ENCODE measurements at places on chromosomes 5 and 9.

GRCh38 chr5:139711067-139711905 is 63.1 kb downstream of the CXXC5 start:
- DNase-seq = no peak

DNA sequence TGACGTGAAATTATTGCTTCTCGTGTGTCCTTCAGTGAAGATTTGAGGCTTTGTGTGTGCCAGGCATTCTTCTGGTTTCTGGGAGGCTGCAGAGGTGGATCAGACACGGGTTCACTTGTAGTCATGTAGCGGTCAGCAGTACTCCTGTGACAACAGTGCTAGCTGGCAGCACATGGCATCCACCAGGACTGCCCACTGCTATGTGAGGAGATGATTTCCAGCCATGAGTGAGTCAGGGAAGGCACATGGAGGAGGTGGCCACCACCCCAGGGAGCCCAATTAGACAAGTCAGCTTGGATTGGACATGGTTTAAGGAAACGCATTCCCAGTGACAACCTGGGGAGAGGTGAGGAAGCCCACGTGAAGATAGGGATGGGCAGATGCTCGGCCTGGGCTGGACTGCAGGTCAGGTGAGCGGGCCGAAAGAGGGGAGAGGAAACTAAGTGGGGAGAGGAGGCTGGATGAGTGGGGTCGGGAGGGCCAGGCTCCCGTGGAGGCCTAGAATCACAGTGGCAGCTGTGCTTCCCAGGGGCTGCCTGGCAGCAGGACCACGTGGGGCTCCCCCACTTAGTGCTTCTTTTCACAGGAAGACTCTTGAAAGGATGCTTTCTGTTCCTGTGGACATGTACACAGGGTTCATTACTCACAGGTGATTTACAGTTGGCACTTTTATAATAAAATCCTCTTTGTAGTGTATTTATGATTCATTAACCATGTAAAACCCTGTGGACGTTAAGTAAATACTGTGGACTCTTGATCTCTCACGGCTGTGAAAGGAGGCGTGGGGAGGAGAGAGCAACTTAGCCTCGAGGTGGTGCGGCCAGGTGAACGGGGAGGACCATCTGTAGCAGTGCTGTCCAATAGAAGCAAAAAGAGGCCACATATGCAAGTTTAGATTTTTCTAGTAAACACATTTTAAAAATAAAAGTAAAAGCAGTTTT is 80.0 kb upstream of the OTULINL start:
- DNase-seq = peak; percentile 47

GRCh38 chr9:36082931-36083330 is 46.2 kb downstream of the RECK start:
- no peak for DNase-seq

GRCh38 chr5:116402235-116402634 is 172.4 kb downstream of the SEMA6A start:
- DNase-seq = no peak

DNA sequence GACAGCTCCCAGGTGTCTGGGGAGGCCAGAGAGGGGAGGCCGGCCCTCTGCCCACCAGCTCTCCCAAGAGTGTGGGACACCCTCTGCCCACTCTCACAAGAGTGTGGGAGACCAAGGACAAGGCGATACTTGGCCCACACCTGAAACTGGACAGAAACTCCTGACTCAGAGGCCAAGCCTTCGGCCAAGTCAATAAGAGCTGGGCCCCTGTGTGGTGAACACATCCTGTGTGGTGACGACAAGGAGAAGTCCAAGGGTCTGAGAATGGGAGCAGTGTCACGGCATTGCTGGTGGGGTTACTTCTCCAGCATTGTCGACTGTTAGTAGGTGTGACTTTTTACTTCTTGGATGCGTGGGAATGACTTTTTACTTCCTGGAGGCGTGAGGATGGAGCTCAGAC is 14.6 kb upstream of the F2RL1 start:
- DNase-seq = no peak

DNA sequence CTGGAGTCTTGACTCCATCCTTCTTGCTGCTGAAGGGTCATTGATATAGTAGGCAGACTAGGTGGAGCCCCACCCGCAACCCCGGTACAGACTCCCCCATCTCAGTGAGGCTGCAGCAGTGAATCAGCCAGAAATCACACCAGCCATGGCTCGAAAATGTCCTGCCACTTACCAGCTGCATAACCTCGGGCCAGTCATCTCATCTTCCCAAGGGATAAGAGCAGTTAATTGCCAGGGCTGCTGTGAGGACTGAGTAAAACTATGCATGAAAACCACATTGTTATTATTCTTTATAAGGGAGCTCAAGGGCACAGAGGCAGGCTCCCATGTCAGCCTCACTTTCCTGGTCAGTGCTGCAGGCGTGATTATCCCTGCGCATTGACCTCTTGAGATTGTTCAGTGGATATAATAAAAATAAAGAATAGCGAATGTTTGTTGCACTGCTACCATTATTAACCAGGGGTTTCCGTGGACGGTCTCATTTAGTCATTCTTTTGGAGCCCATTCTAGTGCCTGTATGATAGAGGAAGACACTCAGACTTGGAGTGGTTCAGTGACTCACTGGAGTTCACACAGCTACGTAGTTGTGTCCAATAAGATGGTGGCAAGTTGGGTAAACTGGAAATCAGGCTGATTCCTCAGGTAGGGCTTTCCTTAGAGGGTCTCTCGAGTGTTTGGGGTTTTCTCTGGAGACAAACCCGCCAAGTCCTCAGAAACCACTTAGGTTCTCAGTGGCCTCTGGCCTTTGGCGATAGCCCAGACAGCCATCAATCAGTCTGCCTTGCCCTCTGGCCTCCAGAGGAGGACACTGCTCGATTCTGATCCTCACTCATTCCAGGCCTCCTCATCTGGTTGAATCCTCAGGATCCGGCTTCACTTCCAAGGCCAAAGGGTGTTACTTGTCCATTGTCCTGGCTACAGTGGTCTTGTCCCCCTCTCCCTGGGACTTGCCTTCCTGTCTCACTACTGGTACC is 39.9 kb downstream of the COL15A1 start:
- no peak for DNase-seq

- no peak for DNase-seq
Observed at GRCh38 chr9:76257311-76257710, 136.9 kb downstream of the RFK start.

DNA sequence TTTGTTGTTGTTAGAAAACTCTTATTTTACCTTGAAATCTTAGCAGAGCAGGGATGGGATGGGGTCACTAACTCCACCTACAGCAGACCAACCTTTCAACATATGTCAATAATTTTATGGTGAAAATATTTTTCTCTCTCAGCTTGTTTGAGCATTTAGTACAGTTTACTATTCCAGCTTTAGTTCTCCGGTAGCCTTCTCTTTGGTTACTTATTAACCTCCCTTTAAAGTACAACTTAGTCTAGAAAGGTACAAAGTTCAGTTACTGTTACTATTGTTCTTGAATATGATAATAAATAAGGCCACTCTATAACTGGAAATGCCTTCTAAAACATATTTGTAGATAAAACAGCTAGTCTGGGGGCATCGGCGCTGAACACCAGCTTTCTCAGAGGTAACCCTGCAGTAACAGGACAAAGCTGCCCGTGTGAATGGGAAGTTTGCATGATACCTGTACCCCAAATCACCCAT is 233.3 kb downstream of the PCSK1 start:
- no peak for DNase-seq

DNA sequence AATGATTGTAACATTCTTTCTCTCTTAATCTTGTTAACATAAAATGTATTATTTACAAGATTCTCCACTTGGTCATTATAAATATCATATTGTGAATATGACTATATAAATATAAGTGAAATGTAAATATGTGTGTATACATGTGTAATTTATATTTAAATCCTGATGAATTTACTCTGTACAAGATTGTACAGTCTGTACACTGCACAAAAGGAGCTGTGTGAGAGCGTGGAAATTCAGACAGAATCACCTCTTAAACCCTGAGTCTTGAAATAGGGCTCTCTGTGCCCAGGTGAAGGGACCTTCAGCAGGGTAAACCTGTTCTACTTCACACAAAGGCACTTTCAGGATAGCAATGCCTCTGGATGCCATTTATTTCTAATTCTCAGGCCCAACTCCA is 456.0 kb downstream of the SEMA5A start:
- DNase-seq = no peak

DNA sequence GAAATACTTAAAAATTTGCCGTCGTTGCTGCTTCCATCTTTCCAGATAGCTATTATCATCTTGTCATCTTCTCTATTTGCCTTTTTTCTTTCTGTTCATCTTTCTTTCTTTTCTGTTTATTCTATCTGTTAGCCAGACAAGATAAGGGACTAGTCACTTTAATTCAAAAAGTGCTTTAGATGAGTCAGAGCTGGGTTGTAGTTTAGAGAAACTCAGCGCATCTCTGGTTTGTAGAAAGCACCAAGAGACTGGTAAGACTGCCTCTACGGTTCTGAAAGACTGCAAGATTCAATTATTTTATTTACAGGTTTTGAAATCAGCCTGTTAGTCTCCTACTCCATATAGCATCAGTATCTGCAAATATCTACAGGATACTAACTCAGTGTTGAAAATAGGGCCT is 562.8 kb upstream of the RIOK2 start:
- DNase-seq = no peak
